Mesendoderm (in vitro differentiated cells): ENCODE measurements at places on chromosomes 7 and 10.

- peak; percentile 3 for DNase-seq
Observed at GRCh38 chr7:14504134-14504533, 398.4 kb downstream of the DGKB start.

GRCh38 chr7:37758501-37759045, 75.0 kb downstream of the GPR141 start:
- DNase-seq: no peak

DNA sequence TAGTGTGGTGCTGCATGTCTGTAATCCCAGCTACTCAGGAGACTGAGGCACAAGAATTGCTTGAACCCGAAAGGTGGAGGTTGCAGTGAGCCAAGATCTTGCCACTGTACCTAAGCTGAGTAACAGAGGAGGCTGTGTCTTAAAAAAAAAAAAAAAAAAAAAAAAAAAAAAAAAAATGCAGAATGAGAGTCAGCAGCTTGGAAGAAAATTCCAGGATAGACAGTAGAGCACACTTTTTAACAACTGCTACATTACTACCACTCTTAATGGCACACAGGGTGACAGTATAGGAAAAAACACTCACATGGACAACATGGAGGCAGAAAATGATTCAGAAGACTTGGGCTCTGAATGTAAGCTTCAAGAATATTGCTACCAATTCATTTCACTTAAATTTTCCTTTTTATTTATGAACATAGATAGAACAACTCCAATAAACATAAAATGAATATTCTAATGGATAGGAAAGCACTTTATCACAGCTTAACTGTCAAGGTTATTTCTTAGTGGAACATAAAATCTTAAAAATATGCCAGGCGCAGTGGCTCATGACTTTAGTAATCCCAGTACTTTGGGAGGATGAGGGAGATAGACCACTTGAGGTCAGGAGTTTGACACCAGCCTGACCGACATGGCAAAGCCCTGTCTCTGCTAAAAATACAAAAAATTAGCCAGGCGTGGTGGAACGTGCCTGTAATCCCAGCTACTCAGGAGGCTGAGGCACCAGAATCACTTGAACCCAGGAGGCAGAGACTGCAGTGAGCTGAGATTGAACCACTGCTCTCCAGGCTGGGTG, 31.5 kb downstream of the CHCHD3 start:
- DNase-seq: no peak

GRCh38 chr10:6033954-6034353, 28.2 kb downstream of the IL2RA start:
- no peak for DNase-seq

DNA sequence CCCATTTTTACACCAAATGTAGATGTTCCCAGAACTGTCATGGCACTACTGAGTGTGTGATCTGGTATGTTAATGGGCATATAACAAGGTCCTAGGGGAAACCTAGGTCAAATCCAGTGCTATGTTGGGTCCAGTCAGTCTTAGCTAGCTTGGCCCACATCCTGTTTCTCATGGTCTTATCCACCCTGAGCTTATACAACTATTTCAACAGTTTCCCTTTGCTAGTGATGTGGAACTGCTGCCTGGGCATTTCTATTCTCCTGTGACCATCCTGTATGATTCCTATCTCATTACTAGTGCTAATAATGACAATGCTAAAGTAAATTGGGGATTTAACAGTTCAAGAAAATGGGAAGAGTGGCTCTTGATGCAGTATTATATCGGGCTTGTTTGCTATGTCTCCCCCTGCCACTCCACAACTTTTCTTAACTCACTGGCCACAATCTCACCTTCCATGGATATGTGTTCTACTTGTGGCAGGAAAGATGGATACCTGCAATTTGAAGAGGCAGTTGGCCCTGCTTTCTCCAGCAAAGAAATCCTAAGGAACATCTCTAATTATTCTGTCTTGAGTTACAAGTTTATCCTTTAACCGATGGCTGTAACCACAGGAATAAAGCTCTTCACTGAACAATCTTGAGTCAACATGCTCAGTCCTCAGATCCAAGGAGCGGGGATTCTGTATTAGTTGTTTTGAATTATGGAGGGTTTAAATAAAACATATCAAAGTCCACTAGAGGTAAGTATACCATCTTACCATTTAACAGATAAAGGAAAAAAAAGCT, 707.8 kb downstream of the XPNPEP1 start:
- no peak for DNase-seq

DNA sequence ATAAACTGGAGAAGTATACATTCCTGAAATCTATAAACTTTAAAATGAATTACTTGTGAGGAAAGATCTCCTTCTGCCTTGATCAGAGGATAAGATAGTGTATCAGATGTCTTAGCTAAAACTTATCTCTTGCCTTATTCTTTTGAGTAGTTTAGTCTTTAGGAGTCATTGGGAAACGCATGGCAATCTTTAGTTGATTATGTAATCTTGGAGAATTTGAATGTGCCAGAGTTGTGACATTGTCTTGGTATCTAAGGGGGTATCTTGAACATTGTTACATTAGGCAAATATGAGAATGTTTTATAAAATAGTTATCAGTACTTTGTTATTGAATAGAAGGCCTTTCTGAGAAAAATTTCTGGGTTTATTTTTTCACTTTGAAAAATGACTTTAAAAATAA, 61.6 kb upstream of the ADRA2A start:
- DNase-seq: peak; percentile 21

GRCh38 chr10:92142512-92142911, 148.4 kb downstream of the CPEB3 start:
- no peak for DNase-seq

GRCh38 chr10:78867555-78867939, 201.2 kb upstream of the ZMIZ1 start:
- no peak for DNase-seq

DNA sequence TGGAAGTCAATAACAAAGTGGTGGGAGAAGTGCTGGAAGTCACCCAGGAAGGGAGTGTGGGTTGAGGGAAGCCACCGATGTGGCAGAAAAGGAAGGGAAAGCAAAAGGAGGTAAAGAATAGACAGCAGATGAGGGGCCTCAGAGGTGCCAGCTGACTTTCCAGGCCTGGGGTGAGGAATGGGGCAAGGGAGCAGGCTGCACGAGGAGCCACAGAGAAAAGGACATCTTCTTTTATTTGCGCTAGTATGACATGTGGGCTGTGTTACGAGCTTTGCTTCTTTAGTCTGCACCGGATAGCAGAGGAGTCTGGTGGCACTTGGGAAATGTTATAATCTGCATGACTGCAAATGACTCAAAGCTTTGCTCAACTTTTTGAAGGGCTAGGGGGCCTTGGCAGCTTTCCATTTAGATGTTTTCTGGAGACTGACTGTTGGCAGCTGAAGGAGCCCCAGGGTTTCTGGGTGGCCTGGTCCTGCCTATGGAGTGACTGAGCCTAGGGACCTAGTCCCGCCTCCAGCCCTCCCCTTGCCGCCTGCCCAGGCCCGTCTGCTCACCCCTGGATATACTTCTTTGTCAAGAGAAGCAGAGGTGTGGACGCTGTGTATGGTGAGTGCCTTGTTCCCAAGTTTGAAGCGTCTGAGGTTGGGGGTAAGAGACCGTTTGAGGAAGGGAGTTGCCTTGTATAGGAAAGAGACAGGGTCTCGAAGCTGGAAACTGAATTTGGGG, 5.1 kb downstream of the PRXL2A start:
- DNase-seq: no peak

DNA sequence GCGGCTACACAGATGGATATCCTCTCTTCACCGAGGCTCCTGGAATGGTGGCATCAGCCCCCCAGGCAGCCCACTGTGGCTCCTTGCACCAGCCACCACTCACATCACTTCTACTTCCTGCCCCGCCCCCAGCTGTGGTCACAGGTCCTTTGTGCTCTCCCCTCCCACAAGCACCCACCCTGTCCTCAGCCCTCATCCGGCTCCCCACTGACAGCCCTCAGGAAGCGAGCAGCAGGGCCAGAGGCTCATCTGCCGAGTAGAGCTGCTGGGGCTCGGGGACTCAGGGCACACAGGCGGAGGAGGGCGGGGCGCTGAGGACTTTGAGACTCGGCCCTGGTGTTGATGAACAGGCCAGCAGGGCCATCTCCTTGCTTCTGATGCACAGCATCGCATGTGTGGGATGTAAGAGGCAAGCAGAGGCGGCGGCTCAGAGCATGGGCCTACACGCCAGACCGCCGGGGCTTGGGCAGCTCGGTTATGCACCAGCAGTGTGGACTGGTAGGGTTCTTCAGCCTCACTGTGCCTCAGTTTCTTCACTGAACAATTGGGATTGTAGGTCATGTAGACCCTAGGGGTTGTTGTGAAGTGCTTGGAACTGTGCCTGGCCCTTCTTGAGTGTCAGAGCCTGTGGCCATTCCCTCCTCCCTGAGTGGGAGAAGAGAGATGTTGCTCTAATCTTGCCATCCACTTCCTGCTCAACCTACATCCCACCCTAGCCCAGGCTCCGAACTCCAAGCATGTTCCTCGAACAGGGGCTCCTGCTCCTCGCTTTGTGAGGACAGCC, at the start of gene PRF1:
Gene PRF1, minus strand, starts transcription at position 77 of the 784 bp plus-strand sequence. CDS start 1,839 bp downstream, outside the sequence.
- no peak for DNase-seq

DNA sequence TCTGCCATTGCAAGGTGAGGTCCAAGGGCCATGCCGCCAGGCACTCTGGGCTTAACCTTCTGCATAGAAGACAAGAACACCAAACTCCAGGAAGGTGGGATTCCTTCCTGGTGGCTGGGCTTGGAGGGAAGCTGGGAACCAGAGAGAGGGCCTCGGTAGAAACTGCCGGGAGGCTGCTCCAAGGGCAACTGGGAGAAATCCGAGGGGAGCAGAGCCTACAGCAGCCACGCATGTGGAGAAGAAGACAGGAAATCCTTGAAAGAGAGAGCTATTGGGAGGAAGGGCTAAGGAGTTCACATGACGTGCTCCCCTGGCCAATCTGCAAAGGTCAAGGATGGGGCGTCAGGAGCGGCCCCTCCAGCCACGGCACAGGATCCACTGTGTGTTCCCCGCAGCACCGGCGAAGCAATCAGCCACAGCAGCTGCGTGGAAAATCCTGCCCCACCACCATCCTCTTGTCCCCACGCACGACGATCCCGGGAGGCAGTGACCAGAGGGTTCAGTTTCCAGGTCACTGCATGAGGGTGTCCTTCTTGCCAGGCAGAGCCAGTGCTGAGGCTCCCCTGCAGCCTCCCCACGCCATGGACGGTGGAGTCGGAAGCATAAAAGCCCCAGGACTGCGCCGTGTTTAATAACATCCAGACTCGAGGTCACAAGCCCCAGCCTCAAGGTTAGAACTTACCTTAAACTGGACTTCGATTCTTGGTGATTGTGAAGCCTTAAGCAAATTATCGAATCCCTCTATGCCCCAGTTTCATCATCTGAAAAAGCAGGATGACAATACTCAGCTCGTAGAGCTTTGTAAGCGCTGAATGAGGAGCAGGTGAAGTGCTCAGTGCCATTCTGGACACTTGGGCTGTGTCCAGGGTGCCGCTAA, 8.6 kb upstream of the PPP2R2D start:
- no peak for DNase-seq

- no peak for DNase-seq
Observed at GRCh38 chr7:138878051-138878450, 80.1 kb upstream of the ATP6V0A4 start.

DNA sequence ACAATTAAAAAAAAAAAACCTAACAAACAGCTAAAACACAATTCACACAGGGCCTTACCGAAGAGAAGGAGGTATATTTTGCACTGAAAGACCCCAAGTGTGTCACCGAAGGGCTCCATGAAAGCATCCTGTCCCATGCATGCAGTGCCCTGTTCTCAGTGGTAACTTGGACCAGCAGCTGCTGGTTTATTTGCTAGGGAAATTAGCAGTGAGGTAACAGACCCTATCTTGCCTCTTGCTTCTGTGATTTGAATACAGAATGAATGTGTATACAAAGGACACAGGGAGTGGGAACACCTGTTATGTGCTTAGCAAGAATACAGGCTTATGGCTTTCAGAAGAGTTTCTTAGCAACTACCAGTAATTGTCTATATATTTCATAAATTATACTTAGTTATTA, at the start of gene HEPACAM2:
Gene HEPACAM2, minus strand, starts transcription at position 160 of the 400 bp plus-strand sequence.
- DNase-seq: no peak

DNA sequence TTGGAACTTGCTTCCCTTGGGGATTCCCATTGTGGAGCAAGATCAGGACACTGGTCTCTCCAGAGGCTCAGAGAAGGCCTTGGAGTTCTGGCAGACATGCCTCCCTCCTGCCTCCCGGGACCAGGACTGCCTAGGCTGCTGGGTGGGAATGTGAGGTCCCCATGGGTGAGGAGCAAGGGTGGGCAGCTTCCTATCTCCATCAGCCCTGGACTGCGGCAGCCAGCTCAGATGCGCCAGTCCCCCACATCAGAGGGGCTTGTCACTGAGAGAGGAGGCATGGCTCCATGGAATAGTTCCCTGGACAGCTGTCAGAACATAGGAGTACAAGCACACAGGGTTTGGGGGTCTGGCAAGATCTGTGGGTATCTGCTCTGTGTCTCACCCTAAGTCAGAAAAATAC, 17.3 kb downstream of the GPR26 start:
- DNase-seq: no peak

GRCh38 chr7:18356191-18356645, 139.3 kb upstream of the HDAC9 start:
- peak; percentile 31 for DNase-seq

GRCh38 chr7:131249003-131249402, 78.7 kb upstream of the MKLN1 start:
- peak; percentile 94 for DNase-seq

GRCh38 chr7:133513608-133514007, 260.7 kb downstream of the EXOC4 start:
- DNase-seq: no peak

DNA sequence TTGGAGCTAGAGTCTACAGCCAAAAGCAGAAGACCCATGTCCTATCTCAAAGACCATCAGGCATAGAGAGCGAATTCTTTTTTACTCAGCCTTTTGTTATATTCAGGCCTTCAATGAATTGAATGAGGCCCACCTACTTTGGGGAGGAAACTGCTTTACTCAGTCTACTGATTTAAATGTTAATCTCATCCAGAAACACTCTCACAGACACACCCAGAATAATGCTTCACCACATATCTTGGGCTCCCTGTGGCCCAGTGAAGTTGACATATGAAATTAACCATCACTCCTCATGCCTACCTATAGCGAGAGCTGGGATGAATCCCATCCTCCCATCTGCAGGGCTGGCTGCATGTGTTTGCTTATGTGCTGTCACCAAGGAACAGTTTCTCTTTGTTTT, 26.0 kb upstream of the SORCS3 start:
- DNase-seq: no peak

DNA sequence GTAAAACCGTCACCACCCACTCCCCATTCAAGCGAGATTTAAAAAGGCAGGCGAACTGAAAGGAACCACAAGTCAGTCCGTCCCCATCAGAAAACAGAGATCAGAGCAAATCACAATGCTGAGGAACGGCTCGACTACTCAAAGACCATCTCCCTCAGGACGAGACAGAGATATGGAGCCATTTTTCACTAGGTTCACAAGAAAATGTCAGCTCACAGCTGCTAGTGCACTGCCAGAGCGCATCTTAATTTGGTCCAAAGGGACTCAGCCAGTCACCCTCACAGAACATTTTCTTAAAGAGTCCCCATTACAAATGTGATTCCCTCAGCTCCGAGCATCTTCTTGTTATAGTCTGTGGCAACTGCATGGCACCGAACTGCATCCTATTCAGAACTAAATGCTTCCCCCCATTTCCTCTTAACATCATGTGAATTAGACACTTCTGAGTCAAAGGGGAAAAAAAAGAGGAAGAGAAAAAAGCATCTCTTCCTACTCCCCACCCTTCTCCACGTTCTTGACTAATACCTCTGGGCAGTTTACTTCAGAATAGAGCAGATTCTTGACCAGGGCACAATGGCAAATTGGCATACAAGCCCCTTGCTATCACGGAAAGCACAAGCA, 683.9 kb downstream of the MAGI2 start:
- peak; percentile 29 for DNase-seq
